ENCODE measurements at places on chromosomes 7 and 10.

DNA sequence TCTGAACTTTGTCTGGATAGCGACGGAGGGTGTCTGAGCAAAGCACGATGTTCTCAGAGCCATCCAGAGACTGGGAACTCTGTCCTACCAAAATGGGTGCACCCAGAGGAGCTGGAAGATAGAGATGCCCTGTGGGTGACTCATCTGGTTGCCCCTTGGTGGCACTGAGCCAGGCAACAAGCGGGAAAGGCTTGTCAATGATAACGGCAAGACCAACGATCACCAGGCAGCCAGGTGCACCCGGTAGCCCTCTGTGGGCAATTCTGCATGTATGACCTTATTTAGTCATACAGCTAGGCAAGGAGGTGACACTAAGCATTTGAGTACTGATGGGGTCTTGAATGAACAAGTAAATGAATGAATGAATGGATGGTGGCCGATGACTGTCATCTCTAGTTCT is 2.8 kb upstream of the ELN start:
- DNase-seq, result no peak

GRCh38 chr10:68124718-68125117 is 15.4 kb downstream of the MYPN start:
- no peak for DNase-seq

- DNase-seq, result no peak
Observed at GRCh38 chr7:103932389-103932788, 57.1 kb downstream of the RELN start.

GRCh38 chr7:158993591-158993990 is 137.2 kb downstream of the DYNC2I1 start:
- DNase-seq, result no peak

DNA sequence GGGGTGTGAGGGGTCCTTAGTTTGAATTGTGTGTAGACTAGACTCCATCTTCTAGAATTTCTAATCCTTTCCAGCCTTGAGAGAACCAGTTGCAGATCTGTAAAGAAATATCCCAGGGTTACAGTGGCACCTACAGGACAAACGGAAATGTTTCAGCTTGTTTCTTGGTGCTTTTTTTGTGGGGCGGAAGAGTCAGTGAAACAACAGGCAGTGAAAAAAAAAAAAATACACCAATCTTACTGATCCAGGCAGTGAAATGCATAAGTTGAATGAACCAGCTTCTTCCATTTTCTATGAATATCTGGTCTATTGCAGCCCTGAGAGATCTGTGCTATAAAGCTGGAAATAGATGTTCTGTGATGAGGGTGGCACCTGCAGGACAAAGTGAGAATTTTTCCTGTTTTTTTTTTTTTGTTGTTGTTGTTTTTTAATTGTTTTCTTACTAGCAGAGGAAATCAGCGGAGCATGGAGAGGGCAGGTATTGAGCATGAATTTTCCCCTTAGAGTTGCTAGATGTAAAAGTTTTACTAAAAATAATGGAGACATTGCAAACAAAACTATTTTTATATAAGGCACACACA is 81.9 kb upstream of the DYNC1I1 start:
- DNase-seq, result no peak
